ENCODE measurements at places on chromosomes 16 and 17.
A peak's percentile ranks its signal among the peaks of the same experiment; 100 is the strongest.

DNA sequence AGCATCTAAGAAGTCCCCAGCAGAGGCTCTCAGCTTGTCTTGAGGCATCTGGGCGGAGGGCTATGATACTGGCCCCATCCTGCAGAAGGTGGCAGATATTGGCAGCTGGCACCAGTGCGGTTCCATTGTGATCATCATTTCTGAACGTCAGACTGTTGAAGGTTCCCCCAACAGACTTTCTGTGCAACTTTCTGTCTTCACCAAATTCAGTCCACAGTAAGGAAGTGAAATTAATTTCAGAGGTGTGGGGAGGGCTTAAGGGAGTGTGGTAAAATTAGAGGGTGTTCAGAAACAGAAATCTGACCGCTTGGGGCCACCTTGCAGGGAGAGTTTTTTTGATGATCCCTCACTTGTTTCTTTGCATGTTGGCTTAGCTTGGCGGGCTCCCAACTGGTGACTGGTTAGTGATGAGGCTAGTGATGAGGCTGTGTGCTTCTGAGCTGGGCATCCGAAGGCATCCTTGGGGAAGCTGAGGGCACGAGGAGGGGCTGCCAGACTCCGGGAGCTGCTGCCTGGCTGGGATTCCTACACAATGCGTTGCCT is at the start of gene CIITA:
Gene CIITA (plus strand): TSS at position 404 of the 543 bp plus-strand sequence. CDS start 129 bp downstream, at position 533.
- DNase-seq: peak; percentile 76

DNA sequence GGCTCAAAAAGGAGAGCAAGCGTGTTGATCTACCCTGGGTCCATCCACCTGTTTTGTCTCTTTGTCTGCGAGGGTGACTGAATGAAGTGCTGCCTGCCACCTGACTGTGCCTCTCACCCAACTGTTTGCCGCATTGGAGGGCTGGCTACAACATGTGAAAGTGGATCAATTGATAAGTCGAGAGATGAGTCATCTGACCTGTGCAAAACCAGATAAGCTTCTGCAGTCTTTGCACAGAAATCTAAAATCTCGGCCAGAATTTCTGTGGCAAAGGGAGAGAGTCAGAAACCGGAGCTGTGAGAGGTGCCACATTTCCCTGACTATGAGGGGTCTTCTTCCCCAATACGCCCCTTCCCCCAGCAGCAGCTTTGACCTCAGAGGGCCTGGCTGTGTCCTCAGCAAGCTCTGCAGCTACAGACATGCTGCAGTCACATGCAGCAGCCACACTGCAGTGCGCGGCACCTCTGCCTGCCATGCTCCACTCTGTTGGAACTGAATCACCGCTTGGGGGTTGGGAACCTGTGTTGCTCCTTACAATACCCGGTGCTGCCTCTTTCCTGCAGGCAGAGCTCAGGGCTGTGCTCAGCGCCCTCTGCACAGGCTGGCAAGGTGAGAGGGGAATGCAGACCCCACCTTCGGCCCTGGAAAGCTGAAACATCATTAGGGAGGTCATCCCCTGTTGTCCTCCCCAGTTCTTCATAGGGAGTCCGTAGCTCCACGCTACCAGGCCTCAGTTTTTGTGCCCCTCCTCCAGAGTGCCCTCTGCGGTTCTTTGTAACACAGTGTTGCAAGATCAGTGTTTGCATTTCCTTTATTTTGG is 16.2 kb upstream of the HAS3 start:
- DNase-seq: peak; percentile 63

GRCh38 chr17:76414334-76415295 is 30.2 kb downstream of the SPHK1 start:
- no peak for DNase-seq

- DNase-seq: no peak
Observed at GRCh38 chr17:31888124-31888523, 13.4 kb downstream of the UTP6 start.

- peak; percentile 46 for DNase-seq
Observed at GRCh38 chr16:70255574-70255973, 3.8 kb upstream of the EXOSC6 start.

DNA sequence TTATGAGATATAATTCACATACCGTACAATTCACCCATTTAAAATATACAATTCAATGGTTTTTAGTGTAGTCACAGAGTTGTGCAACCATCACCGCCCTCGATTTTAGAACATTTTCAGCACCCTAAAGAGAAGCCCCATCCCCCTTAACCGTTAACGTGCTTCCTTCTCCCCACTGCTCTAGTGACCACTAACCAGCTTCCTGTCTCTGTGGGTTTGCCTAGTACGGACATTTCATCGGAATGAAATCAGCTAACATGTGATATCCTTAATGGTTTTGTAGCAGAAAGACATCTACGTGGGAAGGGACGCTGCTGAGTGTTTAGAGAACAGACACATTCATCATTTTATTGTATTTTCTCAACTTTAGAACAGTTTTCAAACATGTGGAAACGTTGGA is 80.8 kb upstream of the HSBP1 start:
- DNase-seq: no peak

- no peak for DNase-seq
Observed at GRCh38 chr17:17793378-17794214, 43.2 kb downstream of the SREBF1 start.

GRCh38 chr17:7959503-7960253 is 27.7 kb downstream of the CNTROB start:
- DNase-seq: no peak

DNA sequence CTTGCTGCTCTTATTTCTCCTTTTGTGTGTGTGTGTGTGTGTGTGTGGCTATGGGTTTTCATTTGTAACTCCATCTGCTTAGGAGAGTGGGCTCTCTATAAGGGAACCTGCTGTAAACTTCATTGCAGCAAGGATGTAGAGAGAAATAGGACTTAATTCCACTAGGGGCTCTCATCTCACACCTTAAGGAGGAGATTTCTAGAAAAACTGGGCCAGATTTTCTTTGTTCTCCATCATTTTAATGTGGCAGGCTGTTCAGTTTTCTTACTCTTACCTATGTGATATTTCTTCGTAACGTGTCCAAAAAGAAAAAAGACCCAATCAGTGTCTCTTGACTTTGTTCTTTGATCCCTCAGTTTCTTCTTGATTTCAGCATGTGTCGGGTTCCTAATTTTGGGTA is 4.5 kb upstream of the CASC3 start:
- no peak for DNase-seq

Measured in activated CD8-positive, alpha-beta memory T cell treated with anti-CD3 and anti-CD28 coated beads, Interleukin-2, amount 50 U/mL, for 48 hours (primary cell).